ENCODE measurements at places on chromosomes 1 and 21.

GRCh38 chr1:154856544-154856943, 13.5 kb downstream of the KCNN3 start:
- DNase-seq, result no peak

DNA sequence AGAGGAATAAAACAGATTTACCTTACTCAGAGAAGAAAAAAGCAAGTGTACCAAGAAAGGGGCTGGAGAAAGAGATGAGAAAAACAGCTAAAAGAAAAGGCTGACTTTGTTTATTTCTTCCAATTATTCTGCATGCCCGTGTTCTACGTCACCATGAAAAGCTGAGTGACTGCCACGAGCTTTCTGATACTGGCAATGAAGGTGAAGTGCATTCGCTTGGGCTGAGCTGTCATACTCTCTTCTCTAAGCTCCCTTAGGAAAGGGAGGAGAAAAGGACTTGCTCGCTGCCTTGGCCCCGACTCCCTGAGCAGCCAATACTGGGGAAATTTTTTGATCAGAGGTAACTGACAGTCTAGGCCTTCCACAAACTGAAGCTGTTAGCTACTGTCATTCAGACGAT, 105.4 kb downstream of the SMYD2 start:
- no peak for DNase-seq

- no peak for DNase-seq
Observed at GRCh38 chr21:32304998-32305397, 6.3 kb downstream of the MRAP start.

GRCh38 chr1:153610334-153610733, 2.6 kb downstream of the S100A16 start:
- no peak for DNase-seq

GRCh38 chr1:108007531-108007930, 42.6 kb upstream of the VAV3 start:
- DNase-seq, result no peak

DNA sequence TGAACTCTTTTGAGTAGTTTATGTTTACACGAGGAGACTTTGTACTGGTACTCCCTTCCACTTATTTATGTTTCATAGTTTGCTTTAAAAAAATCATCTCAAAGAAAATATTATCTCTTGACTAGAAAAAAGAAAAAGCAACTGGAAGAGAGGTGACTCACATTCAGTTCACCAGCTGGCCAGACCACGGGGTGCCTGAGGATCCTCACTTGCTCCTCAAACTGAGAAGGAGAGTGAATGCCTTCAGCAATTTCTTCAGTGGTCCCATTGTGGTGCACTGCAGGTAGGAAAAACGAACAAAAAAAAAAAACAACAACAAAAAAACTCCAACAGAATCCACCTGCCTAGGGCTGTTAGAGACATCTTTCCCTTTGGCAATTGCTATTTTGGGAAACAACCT, 102.9 kb downstream of the PTPRC start:
- DNase-seq, result no peak

- no peak for DNase-seq
Observed at GRCh38 chr1:162470216-162470615, 27.4 kb upstream of the UHMK1 start.

Measured in NCI-H2081 treated with DMSO at 0.1 percent for 48 hours (cell line).